Vagina (tissue), 2 donors: ENCODE measurements at places on chromosomes 13 and 19.
A peak's percentile ranks its signal among the peaks of the same experiment; 100 is the strongest.

GRCh38 chr13:84439108-84439507 lies 556.8 kb upstream of the SLITRK1 start:
- DNase-seq, result no peak

- DNase-seq, result no peak
Observed at GRCh38 chr13:54162069-54162468, 1133.5 kb downstream of the OLFM4 start.

- DNase-seq, result peak; percentile 94
Observed at GRCh38 chr19:50657712-50658440, 8.6 kb downstream of the C19orf81 start.

- DNase-seq, result no peak
Observed at GRCh38 chr13:94169454-94170144, 309.9 kb downstream of the DCT start.

GRCh38 chr19:10008184-10008765 lies 2.0 kb downstream of the COL5A3 start:
- no peak for DNase-seq

- no peak for DNase-seq
Observed at GRCh38 chr19:16003391-16003790, 54.6 kb downstream of the OR10H4 start.
